Diencephalon (tissue), 1 donor: ENCODE measurements at places on chromosomes 12 and 14. TPM values are rescaled to one million over a fixed set of nuclear protein-coding genes. Genes with fewer than 3 reads are reported as not detected.

ENO2 gene
- total RNA-seq = 308 TPM

TAS2R43 gene
- 5.5 TPM for total RNA-seq

TPPP2 gene
- total RNA-seq = not detected

HOXC4 gene
- total RNA-seq = not detected

OVCH1 gene
- total RNA-seq = 2.1 TPM

CCDC38 gene
- not detected for total RNA-seq

ALX1 gene
- 0.23 TPM for total RNA-seq

TXNDC16 gene
- total RNA-seq = 50.5 TPM

EML5 gene
- total RNA-seq = 45.4 TPM

PMCH gene
- total RNA-seq = 109 TPM

TSHR gene
- 0.92 TPM for total RNA-seq

ADGRD1 gene
- total RNA-seq = 5.1 TPM

DPPA3 gene
- total RNA-seq = not detected

CLEC1B gene
- not detected for total RNA-seq

GAPDH gene
- 2,434 TPM for total RNA-seq

MIS18BP1 gene
- 29.5 TPM for total RNA-seq

APOLD1 gene
- 26.1 TPM for total RNA-seq

PPM1H gene
- 27.0 TPM for total RNA-seq

SCN8A gene
- total RNA-seq = 74.3 TPM

CRIP2 gene
- total RNA-seq = 106 TPM

TSPAN9 gene
- 42.9 TPM for total RNA-seq
